Activated CD8-positive, alpha-beta memory T cell treated with anti-CD3 and anti-CD28 coated beads for 1 hour (primary cell): ENCODE measurements at places on chromosomes 1 and 21.

- no peak for DNase-seq
These were observed 44.7 kb upstream of the POFUT2 start for GRCh38 chr21:45332415-45332814.

- DNase-seq: no peak
These were observed 7.9 kb downstream of the MYBPHL start for GRCh38 chr1:109298666-109299557.

DNA sequence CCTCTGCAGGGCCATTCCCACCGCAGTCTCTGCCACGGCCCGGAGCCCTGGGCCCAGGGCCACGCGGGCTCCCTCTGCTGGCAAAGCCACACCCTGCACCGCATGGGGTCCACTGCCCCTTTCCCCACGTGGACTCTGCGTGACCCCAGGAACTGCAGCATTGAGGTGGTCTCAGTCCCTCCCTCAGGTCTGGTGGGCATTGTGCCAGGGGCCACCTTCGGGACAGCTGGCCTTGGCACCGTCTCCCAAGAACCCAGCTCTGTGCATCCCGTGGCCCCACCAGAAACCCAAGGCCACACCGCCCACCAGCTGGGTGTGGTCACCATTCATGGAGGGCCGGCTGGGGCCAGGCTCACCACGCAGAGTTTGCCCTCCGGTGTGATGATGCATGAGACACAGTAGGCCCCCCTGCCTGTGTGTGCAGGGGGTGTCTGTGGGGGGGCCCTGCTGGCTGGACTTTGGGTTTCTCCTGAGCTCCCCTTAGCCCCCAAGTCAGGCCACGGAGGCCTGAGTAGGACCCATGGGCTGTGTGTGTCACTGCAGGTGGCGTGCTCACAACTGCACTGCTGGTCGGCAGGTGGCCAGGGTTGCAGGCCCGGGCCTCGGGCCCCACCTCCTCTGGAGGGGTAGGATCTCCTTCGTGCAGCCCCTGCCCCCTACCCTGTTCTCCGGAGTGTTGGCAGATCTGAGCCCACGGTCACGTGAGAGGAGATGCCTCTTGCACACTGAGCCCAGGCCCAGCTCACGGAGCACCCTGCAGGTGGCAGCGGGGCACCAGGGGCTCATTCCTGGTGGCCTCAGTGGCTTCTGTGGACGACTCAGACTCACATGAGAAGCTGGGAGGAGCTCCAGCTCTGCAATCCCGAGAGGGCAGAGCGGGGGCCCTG, 5.8 kb downstream of the VWA1 start:
- DNase-seq: peak; percentile 37

- DNase-seq: no peak
These were observed 102.3 kb downstream of the TMEM53 start for GRCh38 chr1:44571712-44572571.

DNA sequence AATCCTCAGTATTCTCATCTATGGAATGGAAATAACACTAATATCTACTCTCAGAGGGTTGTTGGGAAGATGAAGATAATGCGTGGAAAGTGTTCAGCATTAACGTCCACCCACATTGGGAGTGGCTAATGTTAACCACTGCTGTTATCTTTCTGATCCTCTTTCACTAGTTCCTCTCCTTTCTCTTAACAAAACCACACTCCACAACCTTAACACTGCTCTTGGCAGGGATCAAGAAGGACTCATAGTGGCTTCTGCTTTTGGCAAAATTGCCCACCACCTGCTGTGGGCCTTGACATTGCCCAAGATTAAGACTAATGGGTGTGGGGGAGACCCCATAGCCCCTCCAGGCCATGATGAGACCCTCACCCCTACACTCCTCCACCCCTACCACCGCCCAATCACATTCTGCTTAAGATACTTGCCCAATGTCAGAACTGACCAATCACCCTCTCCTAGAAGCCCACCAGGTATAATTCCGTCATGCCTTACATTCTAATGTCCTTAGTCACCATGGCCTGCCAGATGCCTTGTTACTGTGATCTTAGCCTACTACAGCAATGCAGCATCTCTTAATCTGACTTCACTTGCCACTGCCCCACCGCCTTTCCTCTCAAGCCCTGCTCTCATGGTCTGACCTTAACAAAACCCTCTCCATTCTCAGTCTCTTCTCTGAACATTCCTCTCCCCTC, 27.1 kb downstream of the DHCR24 start:
- no peak for DNase-seq
